ENCODE measurements at places on chromosomes 5 and 9.
A peak's percentile ranks its signal among the peaks of the same experiment; 100 is the strongest.

DNA sequence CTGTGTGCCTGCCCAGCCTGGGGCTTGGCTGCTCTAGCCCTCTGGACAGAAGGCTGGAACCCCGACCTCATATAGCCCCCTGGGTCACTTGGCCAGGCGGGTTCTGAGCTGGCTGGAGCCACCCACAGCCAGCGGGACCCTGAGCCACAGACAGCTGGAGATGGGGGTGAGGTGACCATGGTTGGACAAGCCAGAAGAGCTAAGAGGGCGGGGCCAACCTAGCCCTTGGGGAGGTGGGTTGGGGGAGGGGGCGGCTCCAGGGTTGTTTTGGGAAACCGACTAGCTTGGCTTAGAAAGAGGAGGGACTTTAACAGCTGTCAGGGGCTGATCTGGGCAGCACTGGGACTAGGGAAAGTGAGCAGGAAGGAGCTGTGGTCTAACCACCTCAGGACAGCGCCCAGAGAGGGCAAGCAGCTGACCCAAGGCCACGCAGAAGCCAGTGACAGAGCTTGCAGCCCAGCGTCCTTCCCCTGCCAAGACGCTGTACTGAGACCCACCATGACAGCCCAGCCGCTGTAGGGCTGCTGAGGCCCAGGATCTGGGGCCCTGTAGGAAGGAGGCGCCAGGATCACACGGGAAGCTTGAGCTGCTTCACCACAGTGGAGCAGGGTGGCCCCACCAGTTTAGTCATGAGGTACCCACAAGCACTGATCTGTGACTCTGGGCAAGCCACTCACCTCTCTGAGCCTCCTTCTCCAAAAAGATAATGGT lies 2.2 kb downstream of the AIF1L start:
- DNase-seq = no peak

DNA sequence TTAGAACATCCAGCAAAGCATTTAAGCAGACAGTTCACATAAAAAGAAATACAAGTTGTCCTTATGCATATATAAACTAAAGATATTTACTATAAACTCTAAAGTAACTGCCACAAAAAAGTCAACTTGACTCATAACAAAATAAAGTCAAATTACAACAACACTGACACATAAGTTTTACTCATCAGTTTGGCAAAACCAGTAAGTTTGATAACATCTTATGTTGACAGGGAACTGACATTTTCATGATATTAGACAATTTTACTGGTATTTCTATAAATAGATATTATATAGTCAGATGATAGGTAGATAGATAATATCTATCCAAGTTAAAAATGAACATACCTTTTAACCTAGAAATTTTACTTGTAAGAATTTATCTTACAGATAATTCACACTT lies 9.9 kb upstream of the TSLP start:
- DNase-seq = no peak

DNA sequence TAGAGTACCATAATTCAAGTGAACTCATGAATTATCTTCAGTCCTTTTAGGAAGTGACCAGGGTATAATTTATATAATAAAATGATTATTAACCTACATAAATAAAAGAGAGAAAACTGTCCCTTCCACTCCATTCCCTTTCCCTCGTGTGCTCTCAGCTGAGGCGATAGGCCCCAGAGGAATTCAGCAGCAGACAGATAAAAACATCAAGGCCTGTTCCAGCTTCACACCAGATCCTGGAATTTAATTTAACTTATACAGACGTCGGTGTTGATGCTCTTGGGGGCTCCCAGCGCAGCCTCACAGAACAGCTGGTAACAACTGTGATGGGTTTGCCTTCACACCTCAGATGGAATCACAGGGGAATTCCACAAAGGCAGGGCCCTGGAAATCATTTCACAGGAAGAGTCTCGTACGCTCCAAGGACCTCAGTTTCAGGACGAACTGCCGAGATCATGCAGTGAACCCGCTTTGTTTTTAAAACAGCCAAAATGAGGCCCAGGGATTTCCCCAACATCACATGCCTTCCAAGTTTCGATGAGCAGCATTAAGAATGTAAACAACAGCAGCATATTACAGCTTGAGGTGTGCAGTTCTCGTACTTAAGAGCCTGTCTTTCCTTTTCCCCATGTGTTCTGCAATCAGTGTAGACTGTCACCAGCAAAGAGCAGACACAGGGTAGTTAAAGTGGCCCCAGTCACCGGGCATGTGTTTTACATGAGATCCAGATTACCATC lies 73.6 kb upstream of the ALDH1B1 start:
- DNase-seq = no peak

GRCh38 chr5:143760755-143761154 lies 51.2 kb upstream of the HMHB1 start:
- no peak for DNase-seq

DNA sequence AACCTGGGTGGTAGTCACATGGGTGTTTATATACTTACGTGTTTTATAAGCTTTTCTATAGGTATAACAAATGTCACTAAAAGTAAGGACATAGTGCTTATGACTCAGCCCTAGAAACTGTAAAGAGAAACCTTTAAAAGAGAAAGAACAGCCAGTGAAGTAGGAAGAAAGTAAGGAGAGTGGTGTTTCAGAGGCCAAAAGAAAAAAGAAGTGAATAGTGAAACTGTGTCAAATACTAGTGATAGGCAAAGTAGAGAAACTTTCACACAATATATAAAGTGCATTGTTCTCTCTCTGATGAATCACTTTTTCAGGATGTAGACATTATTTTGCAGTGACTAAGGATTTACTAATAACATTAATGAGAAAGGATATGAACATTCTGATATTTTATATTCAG lies 74.2 kb upstream of the SUSD1 start:
- DNase-seq = no peak

GRCh38 chr5:178404987-178405386 lies 172.4 kb upstream of the PHYKPL start:
- no peak for DNase-seq

GRCh38 chr5:92641031-92641962 lies 939.7 kb downstream of the NR2F1-AS1 start:
- DNase-seq = no peak

- no peak for DNase-seq
These were observed 24.7 kb downstream of the PSIP1 start for GRCh38 chr9:15485836-15486666.

GRCh38 chr9:98971168-98971914 lies 27.6 kb downstream of the COL15A1 start:
- DNase-seq = no peak

DNA sequence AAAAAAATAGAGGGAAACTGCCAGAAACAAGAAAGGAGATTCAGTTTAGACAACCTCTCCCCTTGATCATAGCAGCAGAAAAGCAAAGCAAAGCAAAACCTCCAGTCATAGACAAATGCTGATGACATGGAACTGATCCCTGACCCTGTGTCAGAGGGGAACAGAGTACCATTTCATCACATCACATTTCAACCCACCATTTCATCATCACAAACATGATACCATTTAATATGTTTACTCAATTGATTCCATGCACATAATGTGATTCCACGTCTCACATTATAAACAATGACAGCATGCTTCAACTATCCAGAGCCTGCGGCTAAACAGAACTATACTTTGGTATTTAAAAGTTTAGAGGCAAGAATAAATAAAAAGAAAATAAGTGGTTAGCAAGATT lies 28.7 kb upstream of the ACOT12 start:
- DNase-seq = no peak

DNA sequence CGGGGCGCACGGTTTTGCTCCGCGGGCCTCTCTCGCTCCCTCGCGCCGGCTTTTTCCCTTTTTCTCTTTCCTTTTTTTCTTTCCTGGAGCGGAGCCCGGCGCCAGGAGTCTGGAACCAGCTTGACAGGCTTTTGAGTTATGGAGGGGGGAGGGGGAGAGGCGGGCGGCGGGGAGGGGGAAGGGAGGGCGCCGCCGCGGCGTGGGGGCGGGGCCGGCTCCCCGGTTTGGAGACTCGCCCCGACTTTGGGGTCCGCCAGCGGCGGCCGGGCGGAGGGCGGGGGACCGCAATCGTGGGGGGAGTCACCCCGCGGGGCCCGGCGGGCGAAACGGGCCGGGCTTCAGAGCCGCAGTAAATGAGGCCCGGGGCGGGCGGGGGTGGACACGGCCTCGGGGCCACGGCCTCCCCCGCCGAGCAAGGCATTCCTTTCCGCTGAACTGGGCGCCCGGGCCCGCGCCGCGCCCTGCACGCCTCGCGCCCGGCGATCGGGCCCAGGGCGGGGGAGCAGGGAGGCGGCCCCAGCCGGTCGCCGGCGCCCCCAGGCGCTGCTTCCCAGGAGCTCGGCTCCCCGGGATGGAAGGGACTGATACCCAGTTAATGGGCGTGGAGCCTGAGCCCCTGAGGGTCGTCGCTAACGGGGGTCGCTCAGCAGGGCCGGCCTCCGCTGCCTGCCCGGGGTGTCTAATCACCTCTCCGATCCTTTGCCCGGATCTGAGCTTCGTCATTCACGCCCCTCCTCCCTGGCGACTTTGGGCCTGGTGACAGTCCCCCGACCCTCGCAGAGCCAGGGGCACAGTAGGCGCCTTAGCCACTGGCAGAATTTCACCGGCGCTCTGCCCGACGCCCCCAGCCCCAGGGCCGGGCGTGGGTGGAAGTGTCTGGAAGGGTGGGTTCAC lies 138.1 kb downstream of the C9orf50 start:
- no peak for DNase-seq

- DNase-seq = peak; percentile 68
These were observed 592 bp downstream of the UBAP2 start for GRCh38 chr9:34047864-34048726.

DNA sequence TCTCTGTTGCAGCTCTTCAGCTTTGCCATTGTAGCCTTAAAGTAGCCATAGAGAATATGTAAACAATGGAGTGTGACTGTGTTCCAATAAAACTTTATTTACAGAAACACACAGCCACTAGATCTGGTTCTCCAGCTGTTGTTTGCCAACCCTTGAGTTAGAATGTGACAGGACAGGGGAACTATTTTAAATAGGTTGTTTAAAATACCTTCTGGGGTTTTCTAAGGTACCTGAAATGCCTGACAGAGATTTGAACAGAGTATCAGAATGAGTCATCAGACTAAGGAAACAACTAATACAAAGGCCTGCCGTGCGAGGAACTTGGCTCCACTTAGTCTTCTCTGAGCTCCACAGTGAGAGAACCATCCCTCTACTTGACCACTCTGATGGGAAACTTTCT lies 85.4 kb downstream of the HSD17B4 start:
- no peak for DNase-seq

DNA sequence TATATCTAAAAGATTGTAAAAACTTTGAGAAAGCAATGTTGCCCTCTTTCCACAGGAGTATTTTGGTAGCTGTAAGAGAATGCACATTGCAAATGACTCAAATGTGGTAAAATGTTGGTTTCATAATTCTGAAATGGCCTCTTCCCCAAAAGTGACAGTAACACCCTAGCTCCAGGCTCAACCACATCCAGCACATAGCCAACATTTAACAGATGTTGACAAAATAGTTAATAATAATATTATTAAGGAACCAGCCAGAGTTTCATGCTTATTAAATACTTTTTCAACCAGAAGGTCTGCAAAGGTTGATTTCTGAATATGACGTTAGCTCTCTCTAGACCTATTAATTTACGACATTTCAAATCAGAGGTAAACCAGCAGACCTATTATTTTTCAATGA lies 1.3 kb downstream of the ANXA1 start:
- no peak for DNase-seq

DNA sequence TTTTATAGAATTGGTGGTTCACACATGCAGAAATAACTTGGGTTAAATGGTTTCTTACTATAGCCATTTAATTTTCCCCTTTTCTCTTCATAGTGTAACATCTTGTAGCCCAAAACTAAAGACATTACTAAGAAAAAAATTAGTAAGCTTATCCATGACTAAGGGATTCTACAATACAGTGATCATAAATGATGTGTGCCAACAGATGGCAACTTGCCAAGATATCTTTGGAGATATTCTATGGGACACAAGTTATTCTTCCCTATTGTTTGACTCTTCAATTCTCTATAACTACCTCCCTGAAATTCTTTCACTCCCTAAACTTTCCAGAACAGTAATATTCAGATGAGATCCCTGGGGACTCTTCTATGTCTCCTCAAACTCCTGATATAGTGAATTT lies 580.6 kb downstream of the PTPRD start:
- DNase-seq = no peak

DNA sequence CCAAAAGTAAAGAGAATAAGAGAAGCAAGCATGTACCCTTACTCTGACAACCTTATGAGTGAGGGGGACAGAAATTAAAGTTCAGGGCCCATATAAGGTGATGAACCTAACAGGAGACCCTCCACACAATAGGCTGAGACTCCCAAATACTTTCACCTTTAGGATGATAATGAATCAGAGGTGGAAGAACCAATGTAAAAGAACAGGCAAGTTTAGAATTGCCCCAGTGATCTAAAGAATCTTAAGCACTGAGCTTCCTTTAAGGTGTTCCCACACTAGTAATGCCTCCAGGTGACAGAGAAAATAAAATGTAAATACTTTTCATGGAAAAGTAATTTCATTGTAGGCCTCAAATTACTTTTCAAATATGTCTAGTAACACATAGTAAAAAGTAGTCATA lies 8.2 kb upstream of the FAM151B start:
- DNase-seq = no peak

DNA sequence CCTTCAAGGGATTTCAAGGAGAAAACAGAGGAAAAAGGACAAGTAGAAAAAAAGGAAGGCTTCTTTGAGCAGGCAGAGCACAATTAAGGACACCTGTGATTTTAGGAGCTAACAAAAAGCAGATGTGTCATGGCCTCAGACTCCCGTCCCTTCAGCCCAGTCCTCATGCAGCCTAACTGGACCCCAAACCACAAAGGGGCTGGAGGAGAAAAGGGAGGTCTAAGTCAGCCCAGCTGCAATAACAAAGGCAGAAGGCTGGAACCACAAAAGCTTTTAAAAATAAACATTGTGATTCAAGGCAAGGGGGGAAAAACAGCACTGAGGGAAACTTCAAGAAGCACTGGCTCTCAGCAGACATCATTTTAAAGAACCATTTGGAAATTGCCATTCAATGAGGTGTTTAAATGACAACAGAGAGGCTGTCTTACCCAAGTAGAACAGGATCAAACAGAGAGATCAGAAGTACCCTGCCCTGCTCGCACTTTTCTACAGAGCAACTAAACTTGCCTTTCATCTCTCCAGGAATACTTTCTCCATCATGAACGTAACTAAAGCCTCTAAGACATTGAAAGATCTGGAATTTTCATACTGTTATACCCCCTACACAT lies 89.3 kb downstream of the SEMA5A start:
- DNase-seq = no peak

Data from NK-92 treated with Interleukin-12 subunit alpha and Interleukin-12 subunit beta, amount 100 ng/mL, for 24 hours (cell line).